HCT116 (cell line): ENCODE measurements at places on chromosomes 1 and 21.

DNA sequence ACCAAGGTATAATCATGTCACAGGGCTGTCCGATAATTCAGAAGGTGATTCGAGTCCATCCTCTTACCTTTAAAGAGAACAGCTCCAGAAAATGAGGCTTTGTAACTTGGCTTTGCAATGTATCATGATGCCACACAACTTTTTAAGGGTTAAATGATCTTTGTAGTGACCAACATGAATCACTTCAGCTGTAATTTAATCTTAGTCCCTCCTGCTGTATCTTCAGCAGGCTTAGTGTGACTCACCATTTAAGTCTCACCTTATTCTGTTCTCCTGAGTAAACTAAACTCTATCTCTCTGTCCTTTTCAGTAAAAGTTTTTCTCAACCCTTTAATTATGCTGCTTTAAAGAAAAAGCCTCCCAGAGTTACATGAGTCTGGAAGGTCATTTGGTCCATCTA, 1.9 kb upstream of the HIVEP3 start:
- DNase-seq: no peak

GRCh38 chr21:43313221-43313938, 113.6 kb downstream of the SIK1 start:
- DNase-seq: no peak

DNA sequence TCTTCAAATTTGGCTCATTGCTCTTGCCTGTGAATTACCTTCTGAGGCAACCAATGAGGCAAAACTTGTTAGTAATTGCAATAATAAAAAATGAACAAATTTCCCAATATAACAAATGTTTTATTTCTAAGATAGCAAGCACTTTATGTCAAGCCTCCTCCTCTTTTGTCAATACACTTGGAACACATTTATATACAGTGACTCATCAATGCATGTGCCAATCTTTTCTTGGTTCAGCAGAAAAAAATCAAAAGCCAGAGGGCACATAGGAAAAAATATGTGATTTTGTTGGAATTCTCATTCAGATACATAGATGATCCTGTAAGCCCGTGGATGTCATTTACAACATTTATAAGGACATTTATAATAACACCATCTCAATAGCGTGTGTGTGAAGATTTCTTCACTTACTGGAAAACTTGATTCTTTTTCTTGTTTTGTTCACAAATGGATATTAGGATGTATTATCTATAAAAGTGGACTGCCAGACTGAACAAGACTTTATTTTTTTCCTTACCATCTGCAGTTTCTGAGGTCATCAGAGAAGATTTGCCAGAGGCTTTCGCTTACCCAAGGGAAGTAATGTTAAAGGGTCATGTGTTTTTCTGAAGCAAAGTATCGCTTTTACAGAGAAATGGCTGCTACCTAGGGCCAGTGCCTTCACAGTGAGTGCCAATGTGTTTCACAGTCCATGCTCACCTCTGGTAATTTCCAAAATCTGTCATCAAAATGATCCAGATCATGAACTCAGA, 645.7 kb upstream of the PTBP2 start:
- no peak for DNase-seq

GRCh38 chr1:204232526-204232925, 18.7 kb upstream of the GOLT1A start:
- no peak for DNase-seq

- no peak for DNase-seq
Observed at GRCh38 chr1:100222428-100222827, 27.2 kb downstream of the DBT start.

DNA sequence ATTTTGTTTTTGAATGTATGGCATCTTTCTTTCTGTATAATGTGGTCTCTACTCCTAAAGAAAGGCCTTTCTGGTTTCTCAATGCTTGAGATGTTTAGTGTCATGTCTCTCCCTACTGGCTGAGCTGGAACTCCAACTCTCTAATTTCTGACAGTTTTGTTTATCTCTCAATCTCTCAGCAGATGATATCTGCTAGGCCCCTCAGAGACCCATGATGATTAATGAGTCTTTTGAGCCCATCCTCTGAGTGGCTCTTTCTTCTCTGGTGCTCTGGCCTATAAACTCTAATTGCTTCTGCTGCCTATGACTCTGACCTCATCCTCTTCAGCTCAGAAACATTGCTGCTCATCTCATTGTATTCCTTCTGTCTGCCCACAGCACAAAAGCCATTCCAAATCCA, 46.6 kb downstream of the CRB1 start:
- DNase-seq: no peak

DNA sequence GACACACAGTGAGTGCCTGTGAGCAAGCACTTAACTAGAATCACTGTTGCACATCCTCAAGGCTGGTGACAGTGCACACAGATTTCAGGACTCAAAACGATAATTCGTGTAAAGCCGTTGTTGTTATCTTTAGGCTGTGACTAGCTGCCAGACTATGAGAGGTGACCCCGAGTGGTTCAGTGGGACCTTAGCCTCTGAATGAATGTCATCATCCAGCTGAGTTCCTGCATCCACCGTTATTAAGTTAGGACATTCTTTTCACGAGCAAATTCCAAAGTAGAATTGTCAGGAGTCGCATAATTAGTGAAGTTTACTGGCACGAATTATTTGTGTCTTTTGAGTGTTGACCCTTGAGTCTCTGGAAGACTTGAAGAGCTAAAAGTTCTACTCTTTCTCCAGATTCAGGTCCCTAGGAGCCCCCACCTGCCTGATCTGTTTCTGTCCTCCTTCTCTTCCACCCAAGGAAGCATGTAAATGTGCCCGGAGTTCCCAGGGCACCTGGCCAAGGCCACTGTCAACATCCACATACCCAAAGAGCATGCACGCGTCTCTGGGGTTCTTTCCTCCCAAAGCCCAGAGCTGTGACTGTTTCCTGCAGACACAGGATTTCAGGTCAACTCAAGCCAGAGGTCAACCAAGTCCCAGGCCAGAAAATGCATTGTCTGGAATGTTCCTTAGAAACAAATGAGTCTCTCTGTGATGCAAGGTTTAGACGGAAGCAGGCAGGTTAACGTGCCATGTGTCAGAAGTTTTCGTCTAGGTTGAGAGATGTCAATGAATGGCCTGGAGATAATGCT, 207.2 kb downstream of the TOMM20 start:
- no peak for DNase-seq

DNA sequence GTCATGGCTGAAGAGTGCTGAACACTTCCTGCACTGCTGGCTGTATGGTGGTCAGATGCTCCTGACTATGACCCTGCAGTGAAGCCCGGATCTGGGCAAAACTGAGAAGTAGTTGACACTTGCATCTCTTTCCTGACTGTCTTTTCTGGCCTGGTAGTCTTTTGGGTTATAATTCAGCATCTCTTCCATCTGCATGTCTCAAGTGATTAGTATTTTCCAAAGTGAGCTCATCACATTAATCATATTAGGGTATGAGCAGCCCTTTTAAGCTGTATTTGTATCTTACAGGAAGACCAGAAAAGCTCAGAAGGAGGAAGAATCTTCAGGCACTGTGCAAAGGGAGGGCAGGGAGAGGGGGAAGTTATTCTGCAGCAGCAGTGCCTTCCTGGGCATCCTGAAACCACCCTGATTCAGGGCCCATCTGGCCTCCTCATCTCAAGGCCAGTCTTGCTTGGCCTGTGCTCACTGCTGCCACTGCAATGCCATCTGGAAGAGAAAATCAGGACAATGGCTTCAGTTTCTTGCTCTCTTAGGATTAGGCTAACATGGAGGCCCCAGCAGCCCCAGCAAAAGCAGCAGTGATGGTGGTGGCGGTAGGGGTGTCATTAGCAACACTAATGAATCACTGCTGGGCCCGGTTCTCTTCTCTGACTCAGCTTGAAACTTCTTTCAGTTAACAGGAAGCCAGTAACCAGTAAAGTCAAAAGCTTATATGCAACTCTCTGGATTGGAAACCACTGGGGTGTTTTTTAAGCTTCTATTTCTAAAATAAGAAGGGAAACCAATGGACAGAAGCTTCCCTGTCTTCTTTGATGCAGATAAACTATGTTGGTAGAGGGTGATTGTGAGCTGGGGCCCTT, 63.3 kb upstream of the WDR26 start:
- DNase-seq: no peak

DNA sequence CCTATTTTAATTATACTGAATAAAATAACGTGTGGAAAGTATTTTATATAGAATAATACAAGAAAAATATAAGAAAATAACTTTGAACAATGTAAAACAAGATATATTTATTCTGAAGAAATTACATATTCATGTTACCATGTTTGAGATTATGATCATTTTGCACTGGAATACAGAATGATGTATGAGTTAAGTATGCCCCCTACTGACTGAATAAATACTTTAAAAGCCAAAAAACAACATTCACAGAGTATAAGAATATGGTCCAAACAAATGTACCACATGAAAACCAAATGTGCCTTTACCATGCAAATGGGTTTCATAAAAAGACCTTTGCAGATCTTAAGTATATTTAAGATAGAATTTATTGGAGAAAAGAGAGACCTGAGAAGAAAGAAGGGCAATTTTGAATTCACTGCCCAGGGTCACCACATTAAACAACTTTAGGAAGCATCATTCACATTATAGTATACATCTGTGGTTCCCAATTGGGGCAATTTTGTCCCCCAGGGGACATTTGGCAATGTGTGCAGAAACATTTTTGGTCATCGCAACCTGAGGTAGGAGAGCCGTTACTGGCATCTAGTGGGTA, 136.6 kb upstream of the GFI1 start:
- peak; percentile 1 for DNase-seq
